ENCODE measurements at places on chromosomes 1 and 21.

DNA sequence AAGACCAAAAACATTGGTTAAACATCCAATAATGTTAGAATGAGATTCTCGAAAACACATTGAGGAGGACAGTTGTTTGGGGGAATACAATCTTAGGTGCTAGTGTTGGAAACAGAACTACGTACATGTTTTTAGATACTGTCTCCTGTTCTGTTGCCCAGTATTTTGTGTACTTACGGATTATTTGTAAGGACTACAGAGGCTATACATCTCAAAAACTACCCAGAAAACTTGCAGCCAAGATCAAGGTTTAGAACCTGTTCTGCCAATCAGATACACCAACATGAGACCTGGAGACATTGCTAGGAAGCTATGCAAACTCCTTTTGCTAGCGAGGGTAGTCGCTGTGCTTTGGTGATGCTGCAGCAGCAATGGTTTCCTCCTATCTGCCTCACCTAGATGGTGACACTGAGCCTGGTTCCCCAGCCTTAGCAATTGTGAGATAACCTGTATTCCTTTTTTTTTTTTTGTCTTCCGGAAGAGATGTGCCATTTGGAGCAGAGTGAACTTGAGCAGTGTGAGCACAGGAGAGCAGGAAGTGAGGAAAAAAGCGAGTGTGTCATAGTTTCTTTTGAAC lies 21.8 kb downstream of the YBX1 start:
- no peak for DNase-seq

DNA sequence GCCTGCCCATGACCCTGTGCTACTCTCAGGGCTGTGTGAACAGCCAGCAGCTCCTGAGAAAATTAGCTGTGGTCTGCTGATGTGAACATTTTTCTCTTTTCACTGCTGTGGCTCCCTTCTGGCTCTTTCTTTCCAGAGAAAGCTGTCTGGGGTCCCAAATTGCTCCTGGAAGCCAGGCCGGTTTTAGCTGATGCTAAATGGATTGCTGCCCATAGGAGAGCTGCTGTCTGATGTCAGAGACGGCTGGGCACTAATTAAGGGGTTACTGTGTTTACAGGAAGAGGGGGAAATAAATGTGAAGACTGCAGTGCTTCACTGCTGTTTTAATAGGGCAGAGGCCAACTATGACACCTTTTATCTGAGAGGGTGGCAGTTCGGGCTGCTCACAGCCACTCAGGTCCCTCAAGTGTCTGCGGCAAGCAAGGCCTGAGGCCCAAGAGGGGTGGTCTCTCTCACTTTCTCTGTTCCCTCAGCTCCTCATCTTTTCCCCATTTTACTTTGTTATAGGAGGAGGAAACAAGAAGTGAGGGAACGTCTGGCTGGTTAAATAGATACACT lies 106.0 kb upstream of the GNG12 start:
- DNase-seq, result no peak

GRCh38 chr1:214566158-214567104 lies 15.0 kb upstream of the PTPN14 start:
- DNase-seq, result peak; percentile 29

DNA sequence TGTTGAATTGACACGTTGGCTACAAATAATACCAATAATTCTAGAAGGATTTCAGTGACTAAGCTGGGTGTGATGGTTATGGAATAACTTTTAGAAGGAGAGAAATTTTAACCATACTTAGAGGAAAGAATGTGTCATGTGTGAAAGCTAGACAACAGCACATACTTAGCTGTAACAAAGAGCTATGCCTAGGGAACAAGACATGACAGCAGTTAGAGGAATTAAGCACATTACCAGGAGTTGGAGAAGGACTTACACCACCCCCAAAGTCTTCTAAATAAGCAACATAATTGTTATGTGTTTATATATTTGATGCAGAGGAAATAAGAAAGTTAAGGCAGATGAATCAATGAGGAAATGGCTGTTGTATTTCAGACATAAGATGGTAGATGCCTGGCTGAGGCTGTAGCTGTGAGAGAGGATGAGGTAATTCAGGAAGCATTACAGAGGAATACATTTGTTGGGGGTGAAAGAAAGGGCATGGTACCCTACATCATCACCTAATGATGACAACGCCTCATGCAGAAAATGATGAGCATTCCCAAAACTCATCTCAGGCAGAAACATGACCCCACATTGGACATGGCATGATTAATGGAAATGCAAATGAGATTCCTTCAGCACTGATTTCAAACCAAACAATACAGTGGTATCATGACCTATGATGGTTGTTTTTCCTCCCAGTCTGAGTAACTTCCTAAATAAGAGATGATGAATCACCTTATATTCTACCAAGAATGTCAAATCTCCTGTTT lies 211.5 kb downstream of the LHX8 start:
- DNase-seq, result no peak

DNA sequence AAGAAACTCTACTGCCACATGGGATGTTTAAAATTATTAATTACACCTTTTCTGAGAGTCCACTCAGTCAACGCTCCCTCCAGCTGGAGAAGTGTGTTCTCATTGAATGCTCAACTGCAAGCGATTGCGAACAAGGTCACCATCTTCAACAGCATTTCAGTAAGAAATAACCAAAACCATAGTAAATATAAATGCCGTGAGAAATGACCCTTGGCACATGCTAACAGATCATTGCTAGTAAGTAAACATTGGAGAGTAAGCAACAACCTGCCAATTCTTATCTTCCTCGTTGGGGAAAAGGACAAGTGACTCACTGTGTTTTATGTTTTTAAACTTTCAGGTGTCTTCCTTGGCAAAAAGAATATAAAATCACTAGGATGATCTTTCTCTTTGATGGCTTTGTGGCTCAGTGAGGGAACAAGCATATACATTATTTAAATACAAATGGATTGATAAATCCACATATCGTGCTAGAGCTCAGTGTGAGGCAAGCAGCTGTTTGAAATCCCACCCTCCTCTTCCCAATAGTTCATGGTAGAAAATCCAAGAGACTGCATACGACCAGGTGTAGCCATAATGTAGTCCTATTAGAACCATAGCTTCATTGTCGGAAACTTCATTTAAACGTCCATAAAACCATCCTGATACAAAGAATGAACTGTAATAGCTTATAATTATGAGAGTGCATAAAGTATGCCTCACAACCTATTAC lies 214.6 kb downstream of the GRIK1 start:
- DNase-seq, result no peak

DNA sequence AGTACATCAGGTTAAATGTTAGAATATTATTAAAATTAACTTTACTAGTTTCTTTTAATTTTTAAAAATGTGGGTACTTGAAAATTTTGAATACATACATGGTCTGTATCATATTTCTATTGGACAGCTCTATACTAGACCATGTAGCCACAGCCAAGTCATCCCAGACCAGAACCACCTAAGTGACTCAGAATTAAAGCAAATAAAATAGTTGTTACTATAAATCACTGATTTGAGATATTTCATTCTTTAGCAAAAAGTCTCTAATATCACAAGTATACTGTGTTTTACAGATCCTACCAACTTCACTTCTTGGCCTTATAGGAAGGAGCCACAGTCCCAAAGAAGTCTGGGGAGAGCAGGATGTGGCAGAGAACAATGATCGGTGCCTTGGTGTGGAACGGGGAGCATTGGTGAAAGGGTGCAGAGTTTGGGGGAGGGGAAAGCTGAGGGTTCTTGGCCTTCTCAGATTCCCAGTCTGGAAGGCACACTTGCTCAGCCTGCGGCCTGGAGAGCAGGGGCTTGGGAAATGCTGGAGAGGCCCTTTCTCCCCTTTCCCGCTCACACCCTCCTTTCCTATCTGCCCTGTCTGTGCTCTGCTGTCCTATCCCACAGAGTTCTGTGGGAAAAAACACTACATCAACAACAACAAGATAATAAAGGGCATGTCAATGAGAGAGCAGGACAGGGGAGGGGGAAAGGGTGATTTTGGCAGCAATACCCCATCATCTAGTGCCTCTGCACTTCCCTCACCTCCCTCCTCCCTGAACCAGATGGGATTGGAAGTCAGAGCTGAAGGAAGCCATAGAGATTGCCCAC lies 122.1 kb downstream of the NGF start:
- DNase-seq, result no peak

GRCh38 chr1:89631816-89632656 lies 884 bp upstream of the LRRC8C start:
- no peak for DNase-seq

DNA sequence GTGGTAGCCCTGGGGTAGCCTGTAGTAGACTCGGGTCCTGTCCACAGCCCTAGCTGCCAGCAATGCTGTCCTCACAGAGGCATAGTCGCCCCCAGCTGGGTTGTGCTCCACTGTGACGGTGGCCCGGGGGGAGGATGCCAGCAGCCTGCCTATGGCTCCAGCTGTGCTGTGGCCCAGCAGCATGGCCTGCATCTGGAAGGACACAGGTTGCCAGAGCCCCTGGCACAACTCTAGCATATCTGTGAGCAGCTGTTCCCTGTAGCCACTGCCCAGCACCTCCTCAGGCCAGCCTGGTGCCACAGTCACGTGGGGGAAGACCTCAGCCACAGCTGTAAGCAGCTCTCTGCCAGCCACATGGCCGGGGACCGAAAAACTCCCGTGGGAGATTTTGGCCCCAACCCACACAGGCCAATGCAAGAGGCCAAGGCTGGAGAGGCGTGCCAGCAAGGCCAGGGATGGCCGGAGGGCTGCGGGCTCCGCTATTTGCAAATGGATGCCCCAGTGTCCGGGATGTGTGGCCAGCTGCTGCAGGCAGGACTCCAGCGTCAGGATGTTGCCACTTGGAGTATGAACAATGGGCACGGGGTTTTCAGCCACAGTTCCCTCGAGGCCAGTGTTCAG lies 13.9 kb downstream of the FAM151A start:
- no peak for DNase-seq

GRCh38 chr1:171600862-171601261 lies 21.2 kb upstream of the MYOCOS start:
- no peak for DNase-seq

DNA sequence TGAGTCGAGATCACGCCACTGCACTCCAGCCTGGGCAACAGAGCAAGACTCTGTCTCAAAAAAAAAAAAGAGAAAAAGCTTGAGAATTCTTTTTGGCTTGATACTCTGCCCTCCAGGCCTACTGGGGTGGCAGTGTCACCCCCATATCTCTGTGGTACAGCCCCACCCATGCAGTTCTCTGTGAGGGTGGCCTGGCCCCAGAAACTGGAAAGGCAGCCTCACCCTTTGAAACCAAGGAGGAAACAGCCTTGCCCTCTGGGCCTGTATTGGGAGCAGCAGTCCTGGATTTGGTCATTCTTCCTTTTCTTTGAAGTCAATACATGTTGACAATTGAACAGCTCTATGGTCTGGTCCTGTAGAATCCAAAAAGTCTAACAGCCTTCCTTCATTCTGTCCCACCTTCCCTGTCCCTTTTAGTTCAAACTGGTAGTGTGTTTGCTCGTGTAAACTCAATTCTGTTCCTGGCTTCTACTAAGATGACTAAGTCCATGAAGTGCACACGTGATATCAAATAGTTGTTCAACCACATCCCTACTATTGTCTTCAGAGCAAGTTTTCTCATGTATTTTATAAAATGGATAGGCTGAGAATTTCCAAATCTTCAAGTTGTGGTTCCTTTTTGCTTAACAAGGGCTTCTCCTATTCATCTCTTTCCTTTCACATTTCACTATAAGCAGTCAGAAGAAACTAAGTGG lies 13.2 kb downstream of the ST7L start:
- no peak for DNase-seq

- peak; percentile 7 for DNase-seq
These were observed 7.0 kb downstream of the AKT3 start for GRCh38 chr1:243842978-243843511.

DNA sequence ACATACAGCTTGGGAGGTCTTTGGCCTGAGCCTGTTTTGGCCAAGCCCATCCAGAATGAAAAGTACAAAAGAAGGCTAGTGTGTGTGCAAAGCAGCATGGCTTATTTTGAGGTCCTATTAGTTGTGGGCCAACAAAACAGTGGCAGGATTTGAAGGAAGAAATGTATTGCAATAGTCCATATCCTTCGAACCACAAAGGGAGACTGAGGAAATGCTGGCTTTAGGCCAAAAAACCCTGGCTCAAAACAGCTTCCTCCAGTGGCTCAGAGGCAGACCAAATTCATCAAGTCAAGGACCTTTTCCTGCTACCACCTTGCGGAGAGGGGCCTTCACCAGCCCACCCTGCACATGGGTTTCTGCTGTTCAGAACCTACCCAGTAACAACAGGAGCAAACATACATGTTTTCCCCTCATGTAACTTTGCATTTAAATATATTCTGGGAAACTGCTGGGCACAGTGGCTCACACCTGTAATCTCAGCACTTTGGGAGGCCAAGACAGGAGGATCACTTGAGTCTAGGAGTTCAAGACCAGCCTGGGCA lies 43.3 kb downstream of the VPS26C start:
- no peak for DNase-seq

GRCh38 chr1:74679811-74680210 lies 6.2 kb upstream of the ERICH3 start:
- DNase-seq, result no peak

- no peak for DNase-seq
These were observed 12.2 kb downstream of the AKIRIN1 start for GRCh38 chr1:39003281-39003680.

DNA sequence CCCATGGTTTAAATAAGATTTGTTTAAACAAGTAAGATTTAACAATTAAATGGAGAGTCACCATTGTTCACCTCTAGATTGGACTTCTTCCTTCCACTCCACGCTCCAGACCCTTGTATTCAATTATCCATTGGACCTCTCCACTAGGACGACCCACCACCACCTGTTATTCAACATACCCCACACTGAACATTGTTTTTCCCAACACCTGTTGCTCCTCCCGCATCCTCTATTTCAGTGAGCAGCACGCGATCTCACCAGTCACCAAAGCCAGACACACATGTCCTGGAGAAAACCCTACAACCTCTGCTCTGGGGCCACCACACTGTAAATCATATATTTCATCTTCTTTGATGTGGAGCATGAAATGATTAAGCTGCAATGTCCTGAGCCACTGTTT lies 28.6 kb downstream of the ATP8B2 start:
- DNase-seq, result no peak

GRCh38 chr1:153944827-153945117 lies 1.7 kb downstream of the DENND4B start:
- no peak for DNase-seq

- no peak for DNase-seq
These were observed 126.0 kb downstream of the AK5 start for GRCh38 chr1:77407738-77408375.

GRCh38 chr1:224106568-224107281 lies 7.2 kb upstream of the FBXO28 start:
- DNase-seq, result peak; percentile 6

GRCh38 chr1:104953555-104953954 lies 1203.9 kb downstream of the AMY1C start:
- DNase-seq, result no peak
